ENCODE measurements at places on chromosomes 4 and X.

- DNase-seq = no peak
These were observed 149.8 kb upstream of the TENM3 start for GRCh38 chr4:182093431-182093831.

GRCh38 chr4:8198906-8199593 lies at the start of gene SH3TC1:
Gene SH3TC1, plus strand, starts transcription at chr4:8199290. Its CDS starts 5,905 bp downstream, at chr4:8205195.
- DNase-seq = peak; percentile 64

- DNase-seq = peak; percentile 68
These were observed 103.7 kb downstream of the RBM47 start for GRCh38 chr4:40525752-40526598.

GRCh38 chr4:12595986-12596385 lies 888.2 kb downstream of the RAB28 start:
- no peak for DNase-seq

GRCh38 chr4:41967392-41967791 lies 14.2 kb upstream of the DCAF4L1 start:
- no peak for DNase-seq

GRCh38 chr4:82711158-82711785 lies 87.3 kb downstream of the SCD5 start:
- DNase-seq = no peak

GRCh38 chr4:120056246-120056645 lies 10.4 kb downstream of the MAD2L1 start:
- no peak for DNase-seq

- no peak for DNase-seq
These were observed at the start of gene ZFYVE28 for GRCh38 chr4:2417765-2418649. Gene ZFYVE28, minus strand, starts transcription at chr4:2418645. Its CDS starts 322 bp downstream, at chr4:2418323.

GRCh38 chr4:184282251-184282713 lies 64.6 kb upstream of the ENPP6 start:
- DNase-seq = no peak

- DNase-seq = no peak
These were observed 68.0 kb downstream of the SNX12 start for GRCh38 chrX:71000139-71000538.
